ENCODE measurements at places on chromosomes 3 and 15. TPM values are rescaled to one million over a fixed set of nuclear protein-coding genes. Genes with fewer than 3 reads are reported as not detected.

- H3K27ac ChIP-seq, result no peak overlapping the region
- DNase-seq, result no peak
- no peak overlapping the region for H3K4me3 ChIP-seq
- no peaks in the 10 kb centered on the region for H3K36me3 ChIP-seq
- no peaks in the 10 kb centered on the region for H3K27me3 ChIP-seq
Measured at GRCh38 chr3:147301781-147302180, 104.6 kb downstream of the ZIC4 start.

The EXD1 gene
- total RNA-seq, result not detected

- DNase-seq, result no peak
- H3K4me3 ChIP-seq, result no peak overlapping the region
- no peaks in the 10 kb centered on the region for H3K36me3 ChIP-seq
- no peaks in the 10 kb centered on the region for H3K27me3 ChIP-seq
Measured at GRCh38 chr3:87272718-87273341, 3.6 kb downstream of the POU1F1 start.

DNA sequence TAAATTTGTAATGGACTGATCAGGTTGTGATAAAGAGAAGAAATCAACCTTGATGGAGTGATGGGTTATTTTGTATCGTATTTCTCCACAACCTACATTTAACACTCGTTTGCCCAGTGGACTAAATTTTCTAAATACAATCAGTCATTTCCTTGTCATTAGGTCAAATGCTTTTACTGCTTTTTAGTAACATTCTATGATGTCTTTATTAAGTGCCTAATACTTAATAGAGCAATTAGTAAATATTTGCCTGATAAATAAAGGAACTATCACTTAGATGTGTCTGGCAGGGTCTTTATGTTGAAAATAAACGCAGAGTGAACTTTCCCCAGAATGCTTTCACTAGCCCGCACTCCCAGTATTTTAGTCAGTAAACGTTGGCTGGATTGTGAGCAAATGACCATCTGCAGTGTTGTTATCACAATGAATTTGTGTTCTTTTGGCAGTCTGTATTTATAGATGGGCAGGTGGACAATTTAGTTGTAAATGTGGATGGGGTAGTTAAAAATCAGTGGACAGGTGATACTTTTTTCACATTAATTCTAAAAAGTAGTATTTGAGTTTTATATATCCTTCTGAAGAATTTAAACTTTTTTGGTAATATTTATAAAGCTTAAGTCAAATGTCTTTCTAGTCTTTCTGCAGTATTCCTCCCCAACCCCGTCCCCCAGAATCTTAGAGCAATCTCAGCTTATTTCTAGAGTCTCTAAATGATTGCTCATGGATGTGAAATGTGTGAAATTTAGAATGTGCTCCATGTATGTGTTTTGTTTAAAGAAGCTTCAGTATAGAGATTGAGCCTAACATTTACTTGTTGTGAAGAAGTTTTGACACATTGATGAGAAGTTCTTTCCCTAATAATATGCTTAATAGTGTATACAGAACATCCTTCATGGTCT, 4.9 kb downstream of the USP3 start:
- H3K36me3 ChIP-seq, result no peaks in the 10 kb centered on the region
- DNase-seq, result no peak
- H3K27me3 ChIP-seq, result no peaks in the 10 kb centered on the region
- no peak overlapping the region for H3K27ac ChIP-seq

The LYZL4 gene
- not detected for total RNA-seq

GRCh38 chr3:187920913-187921312, 175.6 kb upstream of the BCL6 start:
- H3K36me3 ChIP-seq, result no peaks in the 10 kb centered on the region
- no peak for DNase-seq
- no peak overlapping the region for H3K27ac ChIP-seq
- peaks cover 23% of the 10 kb centered on the region for H3K4me1 ChIP-seq

GRCh38 chr3:9747267-9747666, 2.5 kb upstream of the OGG1 start:
- peaks cover 55% of the 10 kb centered on the region for H3K36me3 ChIP-seq
- peak overlapping the region; percentile 8 for H3K27ac ChIP-seq
- DNase-seq, result no peak
- H3K4me3 ChIP-seq, result no peak overlapping the region

- peaks cover 32% of the 10 kb centered on the region for H3K36me3 ChIP-seq
- no peak overlapping the region for H3K27ac ChIP-seq
- H3K4me3 ChIP-seq, result no peak overlapping the region
- H3K4me1 ChIP-seq, result peaks cover 3% of the 10 kb centered on the region
- DNase-seq, result no peak
Measured at GRCh38 chr3:72375237-72376076, 472.8 kb downstream of the SHQ1 start.

GRCh38 chr15:72998681-72999466, 53.4 kb upstream of the NEO1 start:
- H3K36me3 ChIP-seq, result no peaks in the 10 kb centered on the region
- no peak overlapping the region for H3K27ac ChIP-seq
- no peak overlapping the region for H3K4me3 ChIP-seq

DNA sequence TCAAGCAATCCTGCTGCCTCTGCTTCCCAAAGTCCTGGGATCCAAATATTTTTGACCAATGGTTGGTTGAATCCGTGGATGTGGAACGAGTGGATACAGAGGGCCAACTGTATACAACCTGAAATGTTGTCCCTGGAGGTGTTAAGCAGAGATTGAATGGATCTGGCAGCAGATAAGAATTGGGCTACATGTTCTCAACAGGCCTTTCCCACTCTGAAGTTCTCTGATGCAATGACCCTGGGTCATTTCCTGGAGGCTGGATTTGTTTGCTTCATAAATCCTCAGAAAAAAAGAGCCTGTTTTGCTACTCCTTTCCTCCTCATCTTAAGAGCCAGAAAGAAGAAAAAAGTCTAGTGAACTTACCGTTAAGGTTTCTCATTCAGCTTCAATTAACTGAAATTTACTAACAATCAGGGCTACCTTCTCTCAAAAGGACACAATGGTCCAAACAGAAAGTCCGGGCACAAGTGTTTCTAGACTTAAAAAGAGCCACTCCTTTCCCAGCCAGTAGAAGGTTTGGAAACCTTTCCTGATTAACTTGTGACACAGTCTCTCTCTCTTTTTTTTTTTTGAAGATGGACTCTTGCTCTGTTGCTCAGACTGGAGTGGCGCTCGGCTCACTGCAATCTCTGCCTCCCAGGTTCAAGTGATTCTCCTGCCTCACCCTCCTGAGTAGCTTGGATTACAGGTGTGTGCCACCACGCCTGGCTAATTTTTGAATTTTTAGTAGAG, 6.5 kb downstream of the ARHGEF3 start:
- DNase-seq, result no peak
- no peaks in the 10 kb centered on the region for H3K36me3 ChIP-seq

DNA sequence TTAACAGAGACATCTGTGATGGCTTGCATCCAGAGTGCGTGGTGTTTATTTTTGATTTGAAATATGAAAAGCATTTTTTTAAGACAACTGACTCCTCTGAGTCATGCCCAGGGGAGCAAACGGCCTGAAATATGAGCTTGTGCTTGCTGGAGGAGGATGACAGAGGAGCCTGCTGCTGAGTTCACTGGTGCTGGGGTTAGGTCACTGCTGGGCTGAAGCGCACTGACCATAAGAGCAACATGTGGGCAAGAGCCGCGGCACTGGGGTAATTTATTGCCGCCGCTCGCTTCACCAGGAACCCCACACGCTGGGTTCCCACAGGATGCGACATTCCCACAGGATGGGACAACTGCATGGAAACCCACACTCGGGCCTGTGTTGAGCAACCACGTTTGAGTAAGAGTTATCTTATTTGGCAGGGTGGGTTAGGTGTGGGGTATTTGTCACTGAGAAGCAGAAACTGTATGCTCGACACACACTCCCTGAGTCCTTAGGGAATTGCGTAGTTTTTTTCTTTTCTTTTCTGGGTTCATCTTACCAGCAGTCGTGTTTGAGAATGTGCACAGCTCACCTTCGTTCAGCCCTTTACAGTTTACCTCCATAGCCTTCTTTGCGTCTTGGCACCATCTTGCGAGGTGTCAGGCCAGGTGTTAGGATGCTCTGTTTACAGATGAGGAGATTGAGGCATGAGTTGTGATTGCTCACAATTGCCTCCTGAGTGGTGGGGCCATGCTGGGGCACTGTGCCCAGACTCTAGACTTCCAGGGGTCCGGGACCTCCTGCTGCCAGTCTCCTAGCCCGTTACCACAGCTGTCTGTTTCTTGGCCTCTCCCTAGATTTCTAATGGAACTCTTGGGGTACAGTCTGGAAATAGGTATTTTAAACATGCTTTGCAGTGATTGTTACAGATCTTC, 60.4 kb downstream of the SMAD3 start:
- no peaks in the 10 kb centered on the region for H3K27me3 ChIP-seq
- H3K27ac ChIP-seq, result peak overlapping the region; percentile 41
- H3K4me1 ChIP-seq, result peaks cover 69% of the 10 kb centered on the region

DNA sequence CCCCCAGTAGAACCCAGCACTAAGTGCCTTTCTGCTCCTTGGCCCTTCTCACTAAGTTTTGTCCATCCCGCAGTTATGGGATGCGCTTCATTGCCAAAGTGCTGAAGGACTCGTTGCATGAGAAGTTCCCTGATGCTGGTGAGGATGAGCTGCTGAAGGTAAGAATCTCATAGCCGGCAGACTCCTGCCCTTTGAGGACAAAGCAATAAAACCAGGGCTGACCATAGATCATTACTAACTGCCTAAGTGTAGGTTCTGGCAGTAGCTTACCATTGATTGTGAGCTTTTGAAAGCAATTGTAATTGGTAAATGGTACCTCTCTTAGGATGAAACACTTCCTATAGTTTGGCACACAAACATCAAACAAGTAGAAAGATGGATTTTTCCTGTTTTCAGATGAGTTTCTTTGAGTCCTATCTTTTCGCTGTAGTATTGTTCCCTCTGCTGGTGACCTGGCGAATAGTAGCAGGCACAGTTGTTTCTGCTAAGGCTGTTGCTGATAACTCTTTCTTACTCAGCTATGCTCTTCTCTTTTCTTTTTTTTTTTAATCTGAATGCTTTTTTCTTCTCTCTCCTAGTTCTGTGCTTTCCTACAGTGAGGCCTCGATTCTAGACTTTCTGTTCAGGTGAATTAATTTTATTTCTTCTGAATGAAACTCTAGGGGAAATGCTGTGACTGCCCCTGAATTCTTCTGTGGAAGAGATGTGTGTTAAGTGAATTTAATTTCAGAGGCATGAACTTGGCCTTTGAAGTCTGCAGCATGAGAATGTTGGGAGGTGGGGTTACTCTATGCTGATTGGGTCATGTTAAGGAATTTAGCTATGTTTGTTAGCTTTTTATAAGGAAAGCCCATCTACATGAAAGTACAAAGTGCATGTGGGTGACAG, 47.4 kb upstream of the CRTC3 start:
- no peak overlapping the region for H3K4me3 ChIP-seq
- H3K27ac ChIP-seq, result peak overlapping the region; percentile 31
- no peak for DNase-seq
- peaks cover 30% of the 10 kb centered on the region for H3K4me1 ChIP-seq
- H3K27me3 ChIP-seq, result no peaks in the 10 kb centered on the region

The GOLGA8J gene
- not detected for total RNA-seq

DNA sequence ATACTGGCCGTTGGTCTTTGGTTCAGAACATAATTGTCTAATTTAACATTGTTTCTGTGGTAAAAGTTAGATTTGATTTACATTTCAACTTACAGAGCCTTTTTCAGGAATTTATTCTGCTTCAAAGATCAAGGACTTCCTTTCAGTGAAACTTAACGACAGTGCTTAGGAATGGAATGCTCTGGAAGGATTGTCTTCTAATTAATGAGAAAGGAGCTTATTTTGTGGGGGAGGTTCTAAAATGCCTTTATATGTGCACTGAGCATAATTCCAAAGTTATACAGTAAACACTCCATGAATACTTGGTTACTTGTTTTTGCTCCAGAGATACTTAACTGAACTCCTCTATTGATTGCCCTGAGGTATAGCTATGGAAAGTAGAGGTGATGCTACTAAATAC, 75.7 kb downstream of the CACNA1D start:
- no peaks in the 10 kb centered on the region for H3K27me3 ChIP-seq
- no peak overlapping the region for H3K27ac ChIP-seq
- no peak for DNase-seq

The ELL3 gene
- total RNA-seq, result 2.7 TPM

GRCh38 chr3:125148016-125148812, 64.3 kb downstream of the SLC12A8 start:
- H3K27ac ChIP-seq, result peak overlapping the region; percentile 69
- H3K4me3 ChIP-seq, result no peak overlapping the region
- no peaks in the 10 kb centered on the region for H3K27me3 ChIP-seq
- no peaks in the 10 kb centered on the region for H3K36me3 ChIP-seq

DNA sequence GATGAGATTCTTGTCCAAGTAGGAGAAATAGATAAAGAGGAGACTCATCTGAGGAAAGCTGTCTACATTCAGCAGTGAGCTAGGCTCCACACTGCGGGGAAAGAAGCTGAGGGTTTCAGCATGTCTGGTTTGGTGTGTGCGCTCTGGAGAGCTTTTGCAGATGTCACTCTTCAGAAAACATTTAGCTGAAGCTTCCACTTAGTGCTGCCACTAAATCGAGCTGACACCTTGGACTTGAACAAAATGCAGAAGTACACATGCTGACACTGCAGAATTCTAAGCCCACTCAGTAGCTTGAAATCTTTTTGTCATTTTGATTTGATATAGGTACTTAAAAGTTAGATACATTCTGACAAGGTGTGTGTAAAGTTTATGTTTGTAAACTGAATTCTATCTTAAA, 32.3 kb upstream of the CRTC3 start:
- no peaks in the 10 kb centered on the region for H3K27me3 ChIP-seq
- no peak overlapping the region for H3K27ac ChIP-seq
- H3K4me1 ChIP-seq, result no peaks in the 10 kb centered on the region

DNA sequence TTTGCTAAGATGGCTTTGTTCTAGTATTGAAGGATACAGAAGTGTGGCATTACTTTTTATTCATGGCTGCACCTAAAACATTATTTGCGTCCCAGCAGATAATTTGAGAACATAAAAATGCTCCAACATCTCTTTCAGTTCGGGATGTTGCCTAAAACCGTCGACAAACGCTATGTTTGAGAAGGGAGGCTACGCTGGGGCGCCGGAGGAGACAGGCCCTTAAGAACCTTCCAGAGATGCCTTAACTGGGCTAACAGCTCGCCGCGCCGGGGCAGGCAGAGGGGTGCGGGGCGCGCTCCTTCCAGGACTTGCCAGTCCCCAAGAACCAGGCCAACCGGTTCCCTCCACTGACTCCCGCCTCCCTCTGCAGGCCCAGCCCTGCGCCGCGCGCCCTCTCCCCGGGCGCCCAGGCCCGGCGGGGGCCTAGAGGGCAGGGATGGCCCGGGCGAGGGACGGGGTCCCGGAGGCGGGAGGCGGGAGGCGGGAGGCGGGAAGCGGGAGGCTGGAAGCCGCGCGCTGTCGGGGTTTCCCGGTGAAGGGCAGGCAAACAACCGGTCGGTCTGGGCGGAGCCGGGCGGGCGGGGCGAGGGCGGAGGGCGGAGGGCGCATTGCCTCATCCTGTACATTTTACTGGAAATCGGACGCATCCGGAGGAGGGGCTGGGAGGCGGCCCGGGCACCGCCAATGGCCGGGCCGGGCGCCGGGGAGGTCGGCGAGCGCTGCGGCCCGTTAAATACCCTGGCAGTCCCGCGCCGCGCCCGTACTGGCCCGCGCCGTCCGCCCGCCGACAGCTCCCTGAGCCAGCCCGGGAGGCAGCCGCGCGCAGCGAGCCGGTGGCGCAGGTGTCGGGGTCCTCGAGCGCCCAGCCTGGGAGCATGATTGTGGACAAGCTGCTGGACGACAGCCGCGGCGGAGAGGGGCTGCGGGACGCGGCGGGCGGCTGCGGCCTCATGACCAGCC, at the start of gene NFKBIZ:
Gene NFKBIZ, plus strand, starts transcription at position 761 of the 960 bp plus-strand sequence. Its CDS starts 115 bp downstream, at position 876.
- peak; percentile 99 for DNase-seq
- no peaks in the 10 kb centered on the region for H3K27me3 ChIP-seq
- H3K4me3 ChIP-seq, result peak within 1 kb of the TSS; percentile 79
- peak within 1 kb of the TSS; percentile 100 for H3K27ac ChIP-seq
